Esophagus squamous epithelium (tissue), 5 donors: ENCODE measurements at places on chromosomes 7 and 10.

GRCh38 chr7:101736084-101736483, 81.3 kb upstream of the CUX1 start:
- no peak for DNase-seq

DNA sequence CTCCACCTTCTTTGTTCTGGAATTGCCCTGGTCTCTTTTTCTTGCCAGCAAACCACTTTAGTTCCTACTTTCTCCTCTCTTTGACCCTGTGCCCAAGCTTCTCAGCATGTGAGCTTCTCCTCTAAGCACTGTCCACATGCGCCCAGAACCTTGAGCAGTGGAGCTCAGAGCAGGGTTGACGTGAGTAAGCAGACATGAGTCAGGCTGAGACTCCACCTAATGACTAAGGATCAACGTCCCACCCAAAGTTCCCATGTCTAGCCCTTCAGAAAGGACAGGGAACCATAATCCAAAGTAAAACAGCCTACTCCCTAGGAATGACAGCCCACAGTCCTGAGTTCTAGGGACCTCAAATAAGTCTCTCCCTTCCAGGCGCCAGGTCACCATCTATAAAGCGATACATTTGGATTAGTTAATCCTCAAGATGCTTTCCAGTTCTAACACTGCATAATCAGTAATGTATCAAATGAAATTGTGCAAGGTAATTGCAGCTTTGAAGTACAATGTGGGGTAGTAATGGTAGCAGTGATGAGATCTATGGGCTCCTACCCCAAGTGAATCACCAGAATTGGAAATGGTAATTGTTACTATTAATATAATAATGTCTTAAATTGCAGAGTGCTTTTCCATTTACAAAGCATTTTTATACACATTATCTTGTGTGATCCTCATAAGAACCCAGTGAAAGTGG, 44.5 kb downstream of the KCNMA1 start:
- no peak for DNase-seq

GRCh38 chr10:63093227-63093626, 39.9 kb upstream of the NRBF2 start:
- no peak for DNase-seq

DNA sequence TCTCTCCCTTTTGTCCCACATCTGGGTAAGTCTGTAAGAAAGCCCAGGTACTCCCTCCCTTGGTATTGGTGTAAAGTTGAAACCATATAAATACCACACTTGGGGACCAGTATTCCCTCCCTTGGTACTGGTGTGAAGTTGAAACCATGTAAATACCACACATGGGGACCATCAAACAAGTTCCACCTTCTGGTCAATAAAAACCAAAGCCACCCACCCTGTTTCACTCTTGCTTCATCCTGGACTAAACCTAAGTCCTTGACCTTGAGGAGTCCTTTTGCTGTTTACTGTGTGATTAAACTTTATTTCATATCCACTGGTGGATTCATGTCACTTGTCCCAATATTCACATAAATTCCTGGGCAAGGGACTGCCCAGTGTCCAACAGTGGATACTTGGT, 8.4 kb downstream of the P4HA1 start:
- DNase-seq, result no peak

GRCh38 chr10:72898616-72899015, 5.1 kb downstream of the OIT3 start:
- no peak for DNase-seq

- no peak for DNase-seq
These were observed 11.6 kb downstream of the TMEM273 start for GRCh38 chr10:49176310-49177268.

- no peak for DNase-seq
These were observed 25.6 kb downstream of the RNF216 start for GRCh38 chr7:5755704-5756504.

DNA sequence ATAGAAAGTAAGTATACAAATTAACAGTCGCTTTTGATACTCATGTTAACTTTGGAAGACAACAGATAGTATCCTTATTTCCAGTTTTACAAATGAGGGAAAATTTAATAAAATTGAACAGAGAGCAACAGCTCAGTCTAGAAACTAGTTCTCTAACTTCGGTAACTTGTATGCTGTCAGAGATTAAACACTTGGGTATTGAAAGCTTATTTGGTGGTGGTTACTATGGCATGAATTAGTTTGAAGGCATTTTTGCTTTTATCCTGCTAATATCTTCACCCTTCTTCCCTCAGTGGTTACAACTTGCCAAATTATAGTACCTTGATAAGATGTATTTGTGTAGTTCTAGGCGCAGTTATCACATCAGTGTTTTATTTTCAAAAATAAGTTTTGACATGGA, 7.2 kb downstream of the WAC start:
- no peak for DNase-seq

- DNase-seq, result no peak
These were observed 106.4 kb downstream of the COL13A1 start for GRCh38 chr10:69908124-69908523.
